ENCODE measurements at places on chromosomes 4 and X.

GRCh38 chrX:132758759-132759158 is 199.7 kb downstream of the HS6ST2 start:
- DNase-seq, result peak; percentile 31

DNA sequence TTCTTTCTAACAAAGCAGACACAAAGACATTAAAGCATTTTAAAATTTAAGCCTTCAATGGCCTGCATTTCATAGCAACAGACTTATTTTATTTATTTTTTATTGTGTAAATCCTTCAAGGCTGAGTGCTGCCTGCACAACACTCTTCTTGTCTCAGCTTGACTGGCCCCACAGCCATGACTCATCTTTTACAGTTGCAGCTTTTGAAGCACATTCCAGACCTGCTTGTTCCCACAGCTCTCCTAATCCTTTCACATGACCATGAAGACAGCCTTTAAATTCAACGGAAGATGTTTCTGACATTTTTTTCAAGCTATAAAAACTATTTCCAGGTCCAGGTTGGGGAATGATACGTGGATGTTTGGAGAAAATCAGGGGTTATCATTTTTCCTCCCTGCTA is 276.9 kb upstream of the TACR3 start:
- peak; percentile 32 for DNase-seq

DNA sequence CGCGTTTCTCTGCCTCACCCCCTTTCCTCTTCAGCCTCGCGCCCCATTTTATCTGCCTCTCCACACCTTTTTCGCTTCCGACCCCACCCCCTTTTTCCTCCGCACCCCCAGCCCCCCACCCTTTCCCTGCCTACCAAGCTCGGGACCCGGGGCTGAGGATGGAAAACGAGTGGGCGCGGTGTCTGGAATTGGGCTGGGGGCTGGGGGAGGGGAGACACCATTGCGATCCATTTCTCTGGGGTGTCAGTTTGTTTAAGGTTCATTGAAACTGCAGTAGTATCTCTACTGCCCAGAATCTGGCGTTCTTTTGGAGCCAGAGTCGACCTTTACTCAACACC is 707 bp downstream of the SLC9A6 start:
- no peak for DNase-seq

DNA sequence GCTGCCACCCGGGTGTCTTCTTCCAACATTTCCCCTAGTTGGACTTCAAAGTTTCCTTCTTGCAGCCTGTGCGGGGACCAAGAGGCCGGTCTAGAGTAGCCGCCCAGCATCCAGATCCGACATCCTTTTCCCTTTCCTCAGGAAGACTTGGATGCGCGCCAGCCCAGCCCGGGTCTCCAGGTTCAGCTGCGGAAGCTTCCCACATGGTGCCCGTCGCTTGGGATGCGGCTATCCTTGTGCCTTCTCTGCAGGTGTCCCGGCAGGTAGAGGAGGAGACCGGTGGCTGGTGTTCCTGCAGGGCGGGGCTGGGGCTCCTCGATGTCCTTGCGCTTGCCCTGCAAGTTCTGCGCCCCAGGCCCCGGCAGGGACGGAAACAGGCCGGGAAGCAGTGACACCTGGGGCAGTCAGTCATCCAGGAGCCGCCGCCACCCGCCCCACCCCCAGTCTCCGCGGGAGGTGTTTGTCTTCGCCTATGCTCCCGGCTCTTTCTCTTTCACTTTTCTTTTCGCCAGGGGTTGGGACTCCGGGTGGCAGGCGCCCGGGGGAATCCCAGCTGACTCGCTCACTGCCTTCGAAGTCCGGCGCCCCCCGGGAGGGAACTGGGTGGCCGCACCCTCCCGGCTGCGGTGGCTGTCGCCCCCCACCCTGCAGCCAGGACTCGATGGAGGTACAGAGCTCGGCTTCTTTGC is at the start of gene IL15:
Gene IL15, plus strand, starts transcription at position 502 of the 689 bp plus-strand sequence. CDS start 82,882 bp downstream, outside the sequence.
- peak; percentile 87 for DNase-seq

DNA sequence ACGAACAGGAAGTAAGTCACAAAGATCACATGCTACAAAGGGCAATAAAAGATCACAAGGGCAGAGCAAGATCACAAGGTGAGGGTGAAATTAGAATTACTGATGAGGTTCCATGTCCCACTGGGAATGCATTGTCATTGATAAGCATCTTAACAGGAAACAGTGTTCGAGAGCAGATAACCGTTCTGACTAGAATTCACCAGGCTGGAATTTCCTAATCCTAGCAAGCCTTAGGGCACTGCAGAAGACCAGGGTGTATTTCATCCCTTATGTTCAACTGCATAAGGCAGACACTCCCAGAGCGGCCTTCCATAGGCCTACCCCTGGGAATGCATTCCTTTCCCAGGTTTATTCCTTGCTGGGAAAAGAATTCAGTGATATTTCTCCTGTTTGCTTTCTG is 980.6 kb upstream of the LCORL start:
- DNase-seq, result no peak

DNA sequence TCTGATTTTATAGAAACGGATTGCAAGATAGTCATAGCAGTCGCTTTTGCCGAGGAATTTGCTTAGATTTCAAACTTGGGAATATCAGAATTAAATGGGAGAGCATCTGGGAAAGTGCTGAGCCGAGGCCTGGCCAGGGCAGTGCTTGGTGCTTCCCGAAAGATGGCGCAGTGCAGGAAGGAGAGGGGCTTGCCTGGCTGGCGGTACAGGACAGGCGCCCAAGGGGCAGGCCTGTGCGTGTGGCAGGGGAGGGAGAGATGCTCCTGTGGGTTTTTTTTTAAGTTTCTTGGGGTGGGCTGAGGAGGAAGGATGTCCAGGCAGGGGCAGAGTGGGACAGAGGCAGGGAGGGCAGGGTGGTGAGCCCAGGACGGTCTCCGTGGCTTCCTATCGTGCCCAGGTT is 241.1 kb downstream of the AFAP1 start:
- DNase-seq, result no peak

DNA sequence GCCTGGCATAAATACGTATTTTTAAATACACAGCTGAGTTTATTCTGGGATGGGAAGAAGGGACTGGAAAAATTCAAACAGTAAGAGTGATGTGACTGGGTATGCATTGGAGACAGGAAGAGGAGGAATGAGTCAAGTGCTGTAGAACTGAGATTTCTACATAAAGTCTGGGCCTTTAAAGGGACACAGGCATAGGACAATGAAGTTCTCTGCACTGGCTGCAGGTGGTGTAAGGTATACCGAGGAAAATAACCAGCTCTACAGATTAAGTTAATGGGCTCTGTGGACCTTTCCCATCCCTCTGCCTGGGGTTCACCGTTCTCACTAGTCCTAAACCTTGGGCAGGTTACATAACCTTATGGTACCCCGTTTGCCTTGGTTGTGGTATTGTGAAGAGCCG is 68.7 kb downstream of the DHX15 start:
- DNase-seq, result no peak

- DNase-seq, result no peak
Observed at GRCh38 chrX:20521222-20521621, 254.5 kb upstream of the RPS6KA3 start.

DNA sequence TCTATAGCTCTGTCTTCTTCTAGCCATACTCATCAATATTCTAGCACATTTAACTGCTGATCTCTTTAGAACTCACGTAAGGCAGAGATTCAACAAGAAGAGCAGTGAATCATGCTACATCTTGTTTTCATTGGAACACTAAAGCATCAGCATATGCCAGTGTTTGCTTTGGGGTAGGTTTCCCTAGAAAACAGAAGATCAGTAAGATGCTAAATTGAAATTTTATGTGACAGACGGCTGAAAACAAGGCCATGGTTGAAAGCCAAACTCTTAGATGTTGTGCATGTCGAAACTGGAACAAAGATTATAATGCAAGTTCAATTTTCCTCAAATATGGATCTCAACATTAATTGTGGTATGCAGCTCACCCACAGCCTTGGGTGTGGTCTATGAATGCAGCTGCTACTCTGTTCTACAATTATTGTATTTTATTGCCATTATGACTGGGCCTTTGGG is 107.6 kb downstream of the PDLIM5 start:
- DNase-seq, result no peak

GRCh38 chr4:127995776-127996175 is 30.6 kb downstream of the ABHD18 start:
- DNase-seq, result no peak

- DNase-seq, result no peak
Observed at GRCh38 chrX:110568441-110568840, 209.8 kb downstream of the RTL9 start.

DNA sequence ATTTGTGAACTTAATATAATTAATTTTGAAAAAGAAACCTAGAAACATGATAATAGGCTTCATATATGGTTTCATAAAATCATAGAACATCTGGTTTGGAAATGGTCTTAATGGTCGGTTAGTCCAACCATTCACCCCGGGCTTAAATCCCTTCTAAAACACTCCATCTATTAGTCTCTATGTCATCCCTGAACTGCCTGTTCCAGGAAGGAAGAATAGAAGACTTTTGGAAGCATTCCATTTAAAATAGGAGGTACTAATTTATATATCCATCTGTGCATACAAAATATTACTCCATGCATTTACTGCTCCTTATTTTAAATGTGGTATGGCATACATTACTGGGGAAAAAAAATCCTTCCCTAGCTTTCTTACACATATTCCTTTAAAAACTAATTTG is 262.2 kb upstream of the DDX53 start:
- DNase-seq, result no peak

- DNase-seq, result peak; percentile 78
Observed at GRCh38 chr4:123731035-123731434, 334.4 kb downstream of the SPRY1 start.

DNA sequence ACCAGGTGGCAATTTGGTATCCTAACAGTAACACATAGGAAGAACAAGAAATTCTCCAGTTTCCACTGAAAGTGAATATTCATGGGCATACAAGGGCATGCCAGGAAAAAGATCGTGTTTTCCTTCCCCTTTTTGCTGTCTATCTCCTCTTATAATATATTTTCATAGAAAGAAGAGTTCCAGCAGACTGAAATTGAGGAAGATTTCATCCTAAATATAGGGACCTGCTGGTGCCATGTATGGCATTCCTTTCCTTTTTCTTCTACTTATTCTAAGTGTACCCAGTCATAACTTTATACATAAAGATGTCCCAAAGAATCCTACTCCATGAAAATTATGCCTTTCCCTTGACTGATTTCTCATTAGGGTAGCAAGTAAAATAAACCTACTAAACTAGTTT is 40.8 kb upstream of the KCNIP4 start:
- DNase-seq, result no peak

GRCh38 chr4:144504883-144505282 is 141.1 kb upstream of the HHIP start:
- no peak for DNase-seq

DNA sequence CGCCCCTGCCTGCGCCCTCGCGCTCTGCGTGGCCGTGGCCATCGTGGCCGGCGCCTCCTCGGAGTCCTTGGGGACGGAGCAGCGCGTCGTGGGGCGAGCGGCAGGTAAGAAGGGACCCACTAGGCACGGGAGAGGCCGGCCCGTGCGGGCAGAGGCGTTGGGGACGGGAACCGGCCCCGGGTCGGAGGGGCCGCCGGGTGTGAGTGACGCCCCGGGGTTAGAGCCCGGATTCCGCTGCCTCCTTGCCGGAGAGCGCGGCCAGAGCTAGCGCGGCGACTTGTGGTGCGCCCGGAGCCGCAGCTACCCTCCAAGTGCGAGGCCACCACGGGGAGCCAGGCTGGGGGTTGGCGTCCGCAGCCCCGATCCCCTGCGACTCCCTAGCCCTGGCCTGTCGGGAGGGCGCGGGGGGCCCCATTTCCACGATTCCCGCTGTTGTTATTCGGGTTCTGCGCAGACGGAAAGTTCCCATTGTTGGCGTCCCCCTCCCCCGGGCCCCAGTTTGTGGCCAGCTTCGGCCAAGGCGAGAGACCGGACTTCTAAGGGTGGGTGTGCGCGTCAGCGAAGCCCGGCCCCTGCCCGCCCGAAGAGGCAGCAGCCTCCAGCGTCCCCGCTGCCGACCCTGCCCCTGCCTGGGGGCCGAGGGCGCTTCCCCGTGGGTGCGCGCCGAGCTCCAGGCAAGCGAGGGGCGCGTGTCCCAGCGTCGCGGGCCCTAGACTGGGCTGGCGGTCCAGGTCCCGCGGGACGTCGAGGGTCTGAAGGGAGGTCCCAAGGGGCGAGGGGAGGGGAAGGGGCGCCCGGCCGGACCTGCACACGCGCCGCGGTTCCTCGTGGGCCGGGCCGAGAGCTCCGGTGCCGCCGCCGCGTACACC is 1.1 kb downstream of the FGFR3 start:
- peak; percentile 22 for DNase-seq
